ENCODE measurements at places on chromosomes 5 and 9.

- no peak for DNase-seq
Measured at GRCh38 chr5:172624996-172625964, 15.8 kb upstream of the NEURL1B start.

- DNase-seq = peak; percentile 8
Measured at GRCh38 chr9:124551472-124552272, 44.5 kb upstream of the NR5A1 start.

GRCh38 chr5:4896328-4896727 lies 243.8 kb upstream of the ADAMTS16 start:
- DNase-seq = no peak

GRCh38 chr5:147911427-147911826 lies 5.1 kb upstream of the C5orf46 start:
- no peak for DNase-seq

DNA sequence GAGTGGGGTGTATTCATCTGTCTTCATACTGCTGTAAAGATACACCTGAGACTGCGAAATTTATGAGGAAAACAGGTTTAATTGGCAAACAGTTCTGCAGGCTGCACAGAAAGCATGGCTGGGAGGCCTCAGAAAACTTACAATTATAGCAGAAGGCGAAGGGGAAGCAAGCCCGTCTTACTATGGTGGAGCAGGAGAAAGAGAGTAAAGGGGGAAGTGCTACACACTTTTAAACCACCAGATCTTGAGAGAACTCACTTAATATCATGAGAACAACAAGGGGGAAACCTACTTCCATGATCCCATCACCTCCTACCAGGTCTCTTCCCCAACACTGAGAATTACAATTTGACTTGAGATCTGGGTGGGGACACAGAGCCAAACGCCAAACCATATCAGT lies 12.5 kb upstream of the NREP start:
- no peak for DNase-seq

GRCh38 chr5:172799416-172799815 lies 28.4 kb upstream of the DUSP1 start:
- DNase-seq = no peak

DNA sequence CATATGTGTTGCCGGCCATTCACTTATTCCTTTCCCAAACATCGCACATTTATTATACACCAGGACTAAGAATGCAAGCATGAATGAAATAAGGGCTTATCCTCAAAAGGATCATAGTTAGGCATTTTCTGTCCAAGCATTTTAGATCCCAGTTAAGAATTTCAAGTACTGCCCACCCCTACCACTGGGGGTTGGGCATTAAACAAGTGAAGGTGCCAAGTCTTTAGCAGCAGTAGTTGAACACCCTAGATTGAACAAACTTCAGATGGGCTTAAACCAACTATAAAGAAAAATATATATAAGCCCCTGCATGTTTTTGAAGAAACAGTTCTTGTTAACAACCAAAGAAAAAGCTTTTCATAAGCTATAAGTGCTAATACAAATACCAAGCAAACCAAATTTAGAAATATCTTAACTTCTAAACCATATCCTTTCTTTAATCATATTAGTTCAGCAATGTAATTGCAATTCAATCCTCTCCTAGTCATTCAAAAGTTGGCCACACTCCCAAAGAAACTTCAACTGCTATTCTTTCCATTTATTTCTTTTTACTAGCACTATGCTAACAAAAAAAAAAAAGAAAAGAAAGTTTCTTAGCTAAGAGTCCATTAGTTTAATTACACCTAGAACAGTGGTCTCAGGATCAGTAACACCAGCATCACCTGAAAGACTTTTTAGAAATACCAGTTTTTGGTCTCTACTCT lies 149.8 kb downstream of the MLLT3 start:
- DNase-seq = no peak

GRCh38 chr5:1833264-1834021 lies 32.2 kb downstream of the NDUFS6 start:
- DNase-seq = no peak

DNA sequence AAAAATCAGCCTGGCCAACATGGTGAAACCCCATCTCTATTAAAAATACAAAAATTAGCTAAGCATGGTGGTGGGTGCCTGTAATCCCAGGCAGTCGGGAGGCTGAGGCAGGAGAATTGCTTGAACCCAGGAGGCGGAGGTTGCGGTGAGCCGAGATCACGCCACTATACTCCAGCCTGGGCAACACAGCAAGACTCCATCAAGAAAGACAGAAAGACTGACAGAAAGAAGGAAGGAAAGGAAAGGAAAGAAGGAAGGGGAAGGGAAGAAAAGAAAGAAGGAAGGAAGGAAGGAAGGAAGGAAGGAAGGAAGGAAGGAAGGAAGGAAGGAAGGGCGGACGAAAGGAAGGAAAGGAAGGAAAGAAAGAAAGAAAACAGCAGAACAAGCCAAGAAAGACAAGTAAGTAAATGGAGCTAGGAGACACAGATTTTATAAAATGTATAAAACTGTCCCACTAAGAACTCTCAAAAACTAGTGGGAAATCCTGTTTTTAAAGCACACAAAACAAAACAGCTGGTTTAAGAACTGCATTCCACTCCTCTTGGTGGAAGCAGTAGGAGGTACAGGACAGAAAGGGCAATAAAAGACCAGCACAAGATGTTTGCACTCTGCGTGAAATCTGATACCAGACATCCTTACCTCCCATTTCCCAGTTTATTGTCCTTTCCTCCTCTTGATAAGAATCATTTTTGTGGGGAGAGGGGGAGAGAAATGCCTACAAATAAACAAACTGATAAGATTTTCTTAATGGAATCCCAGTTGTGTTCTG lies 46.7 kb downstream of the MYO10 start:
- no peak for DNase-seq

DNA sequence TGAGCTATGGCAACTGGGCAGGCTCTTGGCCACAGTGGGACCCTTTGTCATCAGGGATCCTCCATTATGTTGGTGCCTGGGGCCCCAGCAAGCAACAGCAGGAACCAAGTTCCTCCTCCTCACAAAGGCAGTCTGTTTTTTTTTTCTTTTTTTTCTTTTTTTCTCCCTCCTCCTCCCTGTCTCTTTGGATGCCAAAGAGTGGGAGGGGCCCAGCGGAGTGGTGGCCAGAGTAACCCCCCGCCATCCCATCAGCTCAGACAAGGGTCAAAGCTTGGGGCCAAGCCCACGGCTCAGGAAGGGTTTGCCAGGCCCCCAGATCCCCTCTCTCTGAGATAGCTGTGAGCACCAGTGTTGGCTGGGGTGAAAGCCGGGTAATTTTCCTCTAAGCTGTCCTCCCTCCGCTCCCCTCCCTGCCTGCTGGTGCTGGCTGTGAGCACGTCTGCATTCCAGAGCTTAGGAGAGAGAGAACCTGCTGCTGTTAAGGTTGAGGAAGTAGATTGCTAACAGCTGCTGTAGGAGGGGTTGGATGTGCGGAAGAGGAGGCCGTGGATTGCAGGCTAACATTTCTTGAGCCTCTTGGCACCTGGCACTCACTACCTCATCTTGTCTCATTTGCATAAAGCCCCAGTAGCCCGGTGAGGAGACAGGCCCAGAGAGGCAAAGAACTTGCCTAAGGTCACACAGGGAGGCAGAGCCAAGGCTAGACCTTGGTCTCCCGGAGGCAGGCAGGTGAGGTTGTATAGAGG lies 21.2 kb downstream of the GSN start:
- no peak for DNase-seq

- no peak for DNase-seq
Measured at GRCh38 chr5:62308439-62308838, 2.4 kb downstream of the KIF2A start.

- no peak for DNase-seq
Measured at GRCh38 chr5:151477101-151477500, 29.7 kb downstream of the SLC36A1 start.

DNA sequence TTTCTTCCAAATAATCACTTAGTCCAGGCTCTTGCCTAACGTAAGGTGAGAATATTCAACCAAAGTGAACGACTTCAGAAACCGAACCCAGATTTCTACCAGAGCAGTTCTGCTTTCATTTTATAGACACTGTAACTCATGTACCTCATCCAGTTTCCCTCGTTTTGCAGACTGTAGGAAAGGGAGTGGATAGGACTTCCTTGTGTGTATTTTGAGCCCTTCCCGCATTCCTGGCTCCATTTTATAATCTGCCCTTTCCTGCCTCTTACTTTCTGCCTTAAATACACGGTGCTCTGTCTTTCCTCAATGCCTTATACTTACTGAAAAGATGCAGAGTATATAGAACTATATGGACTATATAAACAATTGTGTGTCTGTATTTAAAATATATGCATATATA lies 20.8 kb downstream of the MINAR2 start:
- no peak for DNase-seq

DNA sequence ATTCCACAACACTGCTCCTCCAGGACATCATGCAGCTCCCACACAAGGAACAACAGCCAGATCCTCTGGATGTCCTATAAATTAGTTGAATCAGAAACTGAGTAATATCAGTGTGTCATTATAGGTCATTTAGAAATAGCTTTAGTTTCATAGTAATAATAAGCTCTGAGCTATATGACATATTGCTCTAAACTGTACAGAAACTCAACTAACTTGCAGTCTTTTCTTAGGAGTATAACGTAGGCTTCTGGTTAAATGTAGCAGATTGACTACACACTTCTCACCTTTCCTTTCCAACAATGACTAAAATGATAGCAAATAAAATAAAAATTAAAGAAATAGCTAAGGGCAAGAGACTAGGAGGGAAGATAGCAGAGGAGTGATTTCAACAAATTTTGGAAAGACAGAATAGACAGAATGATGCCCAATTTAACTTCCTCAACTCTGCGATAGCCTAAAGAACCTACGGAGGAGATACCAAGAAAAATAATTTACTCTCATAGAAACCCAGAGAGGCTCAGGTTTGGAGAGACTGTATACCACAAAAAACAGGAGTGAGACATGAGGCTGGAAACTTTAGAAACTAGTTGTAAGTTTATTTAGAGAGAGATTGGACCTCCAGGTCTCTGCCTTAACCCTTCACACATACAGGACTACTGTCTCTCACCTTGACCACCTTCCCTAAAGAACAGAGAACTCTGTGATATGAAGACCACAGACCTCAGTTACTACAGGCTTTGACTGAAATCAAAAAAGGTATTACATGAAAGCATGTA lies 193.7 kb downstream of the TSSK1B start:
- no peak for DNase-seq

GRCh38 chr5:133962131-133962530 lies 6.3 kb downstream of the C5orf15 start:
- no peak for DNase-seq

DNA sequence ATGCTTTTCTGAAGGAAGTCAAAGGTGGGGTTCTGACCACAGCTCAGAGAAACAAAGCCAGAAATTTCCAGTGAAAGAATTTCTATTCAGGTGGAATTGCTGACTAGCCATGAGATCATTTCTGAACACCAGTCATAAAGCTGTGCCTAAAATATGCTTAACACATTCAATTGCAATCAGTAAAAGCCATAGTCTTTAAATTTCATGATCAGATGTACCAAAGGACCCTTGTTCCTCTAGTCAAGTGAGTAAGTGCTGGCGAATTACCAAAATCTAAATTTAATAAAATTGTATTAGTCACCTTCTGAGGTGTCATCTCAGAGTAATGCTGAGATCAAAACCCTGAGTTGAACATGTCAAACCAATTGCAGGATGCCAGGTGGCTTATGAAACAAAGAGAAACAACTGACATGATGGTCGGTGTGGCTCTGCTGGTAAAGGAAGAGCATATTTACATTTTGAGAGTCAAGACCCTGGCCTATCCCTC lies 334.2 kb upstream of the CCNH start:
- DNase-seq = no peak

GRCh38 chr5:14445576-14446290 lies 135.9 kb upstream of the OTULINL start:
- no peak for DNase-seq

DNA sequence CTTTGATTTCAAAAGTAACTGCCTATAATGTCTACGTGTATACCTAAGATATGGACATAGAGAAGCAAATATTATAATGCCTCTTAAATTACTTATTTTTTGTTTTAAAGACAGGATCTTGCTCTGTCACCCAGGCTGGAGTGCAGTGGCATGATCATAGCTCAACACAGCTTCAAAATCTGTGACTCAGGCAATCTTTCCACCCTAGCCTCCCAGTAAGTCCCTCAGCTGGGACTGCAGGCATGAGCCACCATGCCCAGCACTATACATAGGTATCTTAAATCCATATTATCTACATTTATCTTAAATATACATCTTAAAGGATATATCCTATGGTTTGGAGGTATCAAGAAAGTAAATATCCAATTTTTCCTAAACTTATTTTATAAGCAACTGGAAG lies 261.2 kb downstream of the ARL15 start:
- no peak for DNase-seq

DNA sequence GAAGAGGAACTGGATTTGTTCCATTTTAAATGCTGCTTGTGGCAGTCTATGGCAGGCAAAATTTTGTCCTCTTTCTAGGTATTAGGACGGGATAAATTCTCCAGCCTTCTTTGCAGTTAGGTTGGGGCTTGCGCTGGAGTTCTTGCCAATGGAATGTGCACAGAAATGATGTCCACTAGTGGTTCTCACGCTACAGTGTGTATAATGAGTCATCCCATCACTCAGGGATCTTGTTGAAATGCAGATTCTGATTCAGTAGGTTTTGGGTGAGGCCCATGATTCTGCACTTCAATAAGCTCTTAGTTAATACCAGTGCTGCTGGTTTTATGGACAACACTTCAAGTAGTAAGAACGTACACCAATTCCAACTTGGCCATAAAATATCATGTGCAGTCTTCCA lies 317.6 kb upstream of the KLF4 start:
- no peak for DNase-seq

DNA sequence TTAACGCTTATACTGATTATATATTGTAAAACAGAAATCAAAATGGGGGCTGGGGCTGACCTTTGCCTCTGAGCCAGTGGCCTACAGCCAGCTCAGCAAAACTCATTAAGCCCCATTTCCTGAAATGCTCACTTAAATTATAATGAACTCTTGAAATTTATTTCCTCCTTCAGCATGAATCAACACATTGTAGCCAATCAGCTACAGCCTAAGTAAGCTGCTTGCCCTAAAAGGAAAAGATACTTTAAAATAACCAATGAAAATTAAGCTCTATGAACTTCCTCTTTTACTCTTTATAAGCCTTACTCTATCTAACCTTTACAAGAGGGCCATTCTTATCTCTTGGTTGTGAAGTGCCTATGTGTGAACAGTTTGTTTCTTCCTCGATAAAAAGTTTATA lies 33.5 kb upstream of the SUB1 start:
- DNase-seq = no peak

DNA sequence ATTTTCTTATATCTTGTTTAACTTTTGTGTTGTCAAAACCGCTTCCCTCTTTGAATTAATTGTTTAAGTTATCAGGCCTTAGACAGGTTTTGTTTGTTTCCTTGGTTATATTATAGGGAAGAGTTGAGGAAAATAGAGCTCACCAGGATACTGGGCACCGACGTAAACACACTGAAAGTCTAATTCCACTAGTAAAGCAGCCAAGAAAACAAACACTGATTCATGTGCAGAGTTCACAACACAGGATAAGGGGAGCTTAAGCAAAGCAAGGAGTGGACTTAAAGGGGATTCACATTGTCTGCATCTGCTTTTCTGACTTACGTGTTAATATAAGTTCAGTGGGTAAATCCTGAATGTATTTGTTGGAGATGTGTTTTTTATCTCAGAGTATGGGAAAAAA lies 139.0 kb upstream of the CDH6 start:
- no peak for DNase-seq
